ENCODE measurements at places on chromosomes 2 and 18. TPM values are rescaled to one million over a fixed set of nuclear protein-coding genes. Genes with fewer than 3 reads are reported as not detected.

PCARE gene
- total RNA-seq: not detected

ALPP gene
- not detected for total RNA-seq

PTGR3 gene
- total RNA-seq: 10.7 TPM

TXNDC2 gene
- not detected for total RNA-seq

GCA gene
- 6.4 TPM for total RNA-seq

KIF5C gene
- 0.65 TPM for total RNA-seq

CROCC2 gene
- total RNA-seq: under 0.01 TPM

KCNIP3 gene
- total RNA-seq: 3.5 TPM

CBLN2 gene
- not detected for total RNA-seq

ESPNL gene
- 1.3 TPM for total RNA-seq

PFN4 gene
- 0.65 TPM for total RNA-seq

SLC38A11 gene
- total RNA-seq: 0.43 TPM

FAM237A gene
- not detected for total RNA-seq

CRIM1 gene
- total RNA-seq: 531 TPM

EMX1 gene
- not detected for total RNA-seq

EMILIN2 gene
- 6.4 TPM for total RNA-seq

ZEB2 gene
- 139 TPM for total RNA-seq

CYP1B1 gene
- total RNA-seq: 860 TPM

GALNT5 gene
- total RNA-seq: 59.5 TPM

SLC4A3 gene
- 3.6 TPM for total RNA-seq

C2orf66 gene
- total RNA-seq: 0.13 TPM

AGXT gene
- not detected for total RNA-seq

TCF23 gene
- total RNA-seq: under 0.01 TPM

SCG2 gene
- 6.8 TPM for total RNA-seq

PRSS56 gene
- total RNA-seq: not detected

DAPL1 gene
- not detected for total RNA-seq

EGR4 gene
- total RNA-seq: not detected

RAB6C gene
- not detected for total RNA-seq

SCTR gene
- not detected for total RNA-seq

DSG1 gene
- not detected for total RNA-seq

BBS5 gene
- 9.0 TPM for total RNA-seq

CPO gene
- total RNA-seq: 0.32 TPM

KLHL30 gene
- total RNA-seq: 0.39 TPM

NTSR2 gene
- total RNA-seq: not detected

RFX8 gene
- 9.0 TPM for total RNA-seq

DNER gene
- total RNA-seq: 1.7 TPM

BZW1 gene
- 910 TPM for total RNA-seq

NPPC gene
- not detected for total RNA-seq

PASK gene
- 3.7 TPM for total RNA-seq

CFAP65 gene
- 0.22 TPM for total RNA-seq
